Activated CD4-positive, alpha-beta T cell treated with anti-CD3 and anti-CD28 coated beads, Interleukin-2, amount 10 ng/mL, durations not matched to agents 24 days and 14 days (primary cell): ENCODE measurements at places on chromosomes 4 and X. TPM values are rescaled to one million over a fixed set of nuclear protein-coding genes. Genes with fewer than 3 reads are reported as not detected.

GRCh38 chrX:10952619-10953018 lies 158.5 kb upstream of the HCCS start:
- no peak overlapping the region for H3K27ac ChIP-seq
- DNase-seq = no peak
- no peaks in the 10 kb centered on the region for H3K27me3 ChIP-seq

- H3K4me1 ChIP-seq = peaks cover 7% of the 10 kb centered on the region
- H3K27me3 ChIP-seq = no peaks in the 10 kb centered on the region
- H3K4me3 ChIP-seq = no peak overlapping the region
- H3K36me3 ChIP-seq = no peaks in the 10 kb centered on the region
These were observed 249.6 kb downstream of the OPHN1 start for GRCh38 chrX:68183612-68184214.

GRCh38 chr4:11635342-11635741 lies 206.6 kb upstream of the HS3ST1 start:
- H3K27ac ChIP-seq = no peak overlapping the region
- H3K4me3 ChIP-seq = no peak overlapping the region
- no peaks in the 10 kb centered on the region for H3K27me3 ChIP-seq
- no peaks in the 10 kb centered on the region for H3K36me3 ChIP-seq
- no peaks in the 10 kb centered on the region for H3K4me1 ChIP-seq
- DNase-seq = no peak

DNA sequence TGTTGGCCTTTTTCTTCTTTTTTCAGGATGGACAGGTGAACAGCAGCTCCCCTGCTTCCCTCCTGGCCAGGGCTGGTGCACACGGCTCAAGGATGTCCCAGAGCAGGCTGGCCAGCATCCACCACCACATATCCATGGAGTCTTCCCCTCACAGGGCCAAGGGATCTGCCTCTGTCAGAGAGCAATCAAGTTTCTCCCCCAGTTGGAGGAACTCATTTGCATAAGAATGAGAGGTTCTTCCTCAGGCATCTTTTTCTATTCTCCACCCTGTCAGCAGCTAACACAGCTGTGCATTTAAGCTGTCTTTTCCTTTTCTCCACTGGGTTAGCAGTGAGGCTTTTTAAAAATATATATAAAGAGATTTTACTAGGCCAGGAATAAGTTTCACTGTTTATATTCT lies 143.8 kb downstream of the ANAPC10 start:
- no peaks in the 10 kb centered on the region for H3K4me1 ChIP-seq
- no peaks in the 10 kb centered on the region for H3K36me3 ChIP-seq
- no peak overlapping the region for H3K27ac ChIP-seq
- H3K4me3 ChIP-seq = no peak overlapping the region
- no peaks in the 10 kb centered on the region for H3K27me3 ChIP-seq
- DNase-seq = no peak

DNA sequence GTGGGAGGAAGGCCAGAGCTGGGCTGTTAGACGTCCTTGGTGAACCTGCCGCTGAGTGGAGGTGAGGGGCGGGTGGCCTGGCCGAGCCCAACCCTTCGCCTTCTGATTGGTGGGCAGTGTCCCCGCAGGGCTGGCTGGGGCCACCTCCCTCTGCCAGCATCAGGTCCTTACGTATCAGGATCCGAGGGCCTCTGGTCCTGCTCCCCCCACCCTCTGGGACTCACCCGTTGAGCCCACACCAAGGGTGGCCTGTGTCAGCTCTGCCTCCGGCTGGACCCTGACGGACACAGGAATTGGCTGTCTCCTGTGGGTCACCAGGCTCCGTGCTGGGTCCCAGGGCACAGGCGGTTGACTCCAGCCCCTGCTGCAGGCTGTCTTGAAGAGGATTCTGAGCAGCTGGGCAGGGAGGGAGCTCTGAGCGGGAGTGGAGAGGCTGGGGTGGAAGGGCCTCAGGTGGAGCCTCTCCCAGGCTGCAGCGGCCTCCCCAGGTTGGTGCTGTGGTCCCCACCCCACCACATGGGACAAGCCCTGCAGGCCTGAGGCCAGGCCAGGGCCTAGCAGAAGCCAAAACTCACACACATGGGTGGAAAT lies 58.4 kb upstream of the NKX1-1 start:
- no peaks in the 10 kb centered on the region for H3K27me3 ChIP-seq
- no peaks in the 10 kb centered on the region for H3K4me1 ChIP-seq
- no peak overlapping the region for H3K27ac ChIP-seq
- no peak overlapping the region for H3K4me3 ChIP-seq
- no peaks in the 10 kb centered on the region for H3K36me3 ChIP-seq
- DNase-seq = no peak

- no peaks in the 10 kb centered on the region for H3K36me3 ChIP-seq
- no peak overlapping the region for H3K4me3 ChIP-seq
- no peak overlapping the region for H3K27ac ChIP-seq
- H3K27me3 ChIP-seq = peaks cover 5% of the 10 kb centered on the region
These were observed 22.9 kb downstream of the SHROOM3 start for GRCh38 chr4:76457885-76458284.

- H3K4me3 ChIP-seq = no peak overlapping the region
- H3K36me3 ChIP-seq = no peaks in the 10 kb centered on the region
- no peaks in the 10 kb centered on the region for H3K4me1 ChIP-seq
- H3K27ac ChIP-seq = no peak overlapping the region
- DNase-seq = no peak
These were observed 31.6 kb upstream of the MAML3 start for GRCh38 chr4:140185412-140186081.

The RTL9 gene
- not detected in 2 replicates for total RNA-seq

DNA sequence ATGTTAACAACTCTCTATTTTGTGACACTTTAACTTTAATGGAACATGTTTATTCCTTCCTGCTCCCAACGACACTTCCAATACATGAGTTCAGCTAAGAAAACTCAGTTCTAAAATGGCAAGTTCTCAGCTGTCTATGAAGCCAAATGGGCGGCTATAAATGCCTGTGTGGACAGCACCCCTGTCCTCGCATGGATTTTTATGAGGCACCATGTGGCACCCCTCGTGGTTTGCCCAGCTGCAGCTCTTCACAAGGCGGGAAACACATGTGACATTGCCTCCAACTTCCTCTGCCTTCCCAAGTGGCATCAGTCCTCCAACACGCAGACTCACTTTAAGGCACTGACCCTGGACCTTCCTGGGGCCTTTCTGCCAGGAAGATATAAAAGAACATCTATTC lies 48.0 kb downstream of the SH3RF1 start:
- H3K36me3 ChIP-seq = no peaks in the 10 kb centered on the region
- H3K27ac ChIP-seq = no peak overlapping the region
- no peak for DNase-seq
- H3K4me3 ChIP-seq = no peak overlapping the region

DNA sequence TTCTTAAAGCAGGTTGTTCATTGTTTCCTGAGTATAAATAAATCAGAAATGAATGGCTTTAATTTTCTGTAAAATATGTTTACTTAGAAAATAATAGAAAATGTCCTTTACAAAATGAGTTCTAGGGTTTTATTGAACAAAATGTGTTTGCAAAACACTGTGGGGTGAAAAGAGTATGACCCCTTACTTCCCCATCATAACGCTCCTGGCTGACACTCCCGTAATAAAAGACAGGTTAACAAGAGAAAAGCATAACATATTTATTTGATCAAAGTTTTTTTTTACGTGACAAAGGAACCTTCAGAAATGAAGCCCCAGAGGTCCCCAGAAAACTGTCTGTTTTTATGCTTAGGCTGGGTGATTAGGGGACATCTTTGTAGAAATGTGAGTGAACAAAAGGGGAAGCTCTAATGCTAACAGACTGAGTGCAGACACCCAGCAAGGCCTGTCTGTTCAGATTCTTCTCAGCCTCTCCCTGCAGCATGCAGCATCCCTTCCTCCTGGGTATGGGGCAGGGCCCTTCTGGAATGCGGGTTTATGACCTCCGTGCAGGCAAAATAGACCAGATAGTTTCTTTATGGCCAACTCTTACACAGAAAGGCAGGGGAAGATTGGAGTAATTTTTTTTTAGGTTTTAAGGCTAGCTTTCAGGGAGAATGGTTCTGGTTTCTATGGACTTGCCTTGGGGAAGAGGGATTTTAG lies 26.1 kb downstream of the ZFP42 start:
- H3K27me3 ChIP-seq = no peaks in the 10 kb centered on the region
- no peak overlapping the region for H3K27ac ChIP-seq
- H3K4me1 ChIP-seq = no peaks in the 10 kb centered on the region
- DNase-seq = no peak
- no peaks in the 10 kb centered on the region for H3K36me3 ChIP-seq

DNA sequence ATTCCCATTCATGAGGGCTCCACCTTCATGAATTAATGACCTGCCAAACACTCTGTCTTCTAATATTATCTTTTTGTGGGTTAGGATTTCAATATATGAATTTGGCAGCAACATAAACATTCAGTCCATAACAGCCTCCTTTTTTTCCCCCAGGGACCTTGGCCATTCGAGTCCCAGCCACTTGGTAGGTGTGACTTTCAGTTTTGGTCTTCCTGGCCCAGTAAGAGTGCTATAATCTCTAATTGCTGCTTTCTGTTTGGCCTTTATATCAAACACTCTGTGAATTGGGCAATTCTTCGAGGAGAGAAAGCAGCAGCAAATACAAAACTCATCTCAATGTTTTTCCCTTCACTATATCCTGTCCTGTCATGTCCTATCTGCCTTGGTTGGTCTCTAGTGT lies 12.4 kb upstream of the RADX start:
- DNase-seq = no peak
- no peak overlapping the region for H3K27ac ChIP-seq
- no peaks in the 10 kb centered on the region for H3K4me1 ChIP-seq
- H3K27me3 ChIP-seq = peaks cover 6% of the 10 kb centered on the region
- no peaks in the 10 kb centered on the region for H3K36me3 ChIP-seq

DNA sequence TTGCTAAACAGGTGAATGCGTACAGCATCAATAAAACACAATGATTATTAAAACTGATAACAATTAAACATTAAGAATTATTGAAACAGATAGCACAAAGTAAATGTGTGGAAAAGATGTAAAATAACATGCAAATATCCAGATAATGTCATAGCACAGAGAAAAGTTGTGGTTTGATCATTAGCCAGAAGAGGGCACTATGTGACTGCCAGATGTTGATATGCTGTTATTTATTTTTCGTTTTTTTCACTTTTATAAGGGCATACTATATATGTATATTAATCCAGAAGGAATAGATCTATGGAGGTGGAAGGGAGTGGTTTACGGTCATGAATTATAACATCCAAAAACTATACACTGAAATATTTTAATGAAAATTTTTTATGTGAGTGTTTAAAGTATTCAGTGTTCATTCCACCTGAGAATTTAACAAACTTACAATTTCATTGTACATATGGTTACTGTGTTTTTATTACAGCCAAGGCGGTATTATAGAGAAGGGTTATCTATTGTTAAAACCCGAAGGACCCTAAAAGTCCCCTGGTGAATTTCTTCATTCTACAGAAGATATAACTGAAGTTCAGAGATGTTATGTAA lies 211.9 kb upstream of the UGT8 start:
- no peak overlapping the region for H3K27ac ChIP-seq
- no peak overlapping the region for H3K4me3 ChIP-seq
- H3K4me1 ChIP-seq = no peaks in the 10 kb centered on the region
- H3K27me3 ChIP-seq = no peaks in the 10 kb centered on the region
- DNase-seq = no peak

DNA sequence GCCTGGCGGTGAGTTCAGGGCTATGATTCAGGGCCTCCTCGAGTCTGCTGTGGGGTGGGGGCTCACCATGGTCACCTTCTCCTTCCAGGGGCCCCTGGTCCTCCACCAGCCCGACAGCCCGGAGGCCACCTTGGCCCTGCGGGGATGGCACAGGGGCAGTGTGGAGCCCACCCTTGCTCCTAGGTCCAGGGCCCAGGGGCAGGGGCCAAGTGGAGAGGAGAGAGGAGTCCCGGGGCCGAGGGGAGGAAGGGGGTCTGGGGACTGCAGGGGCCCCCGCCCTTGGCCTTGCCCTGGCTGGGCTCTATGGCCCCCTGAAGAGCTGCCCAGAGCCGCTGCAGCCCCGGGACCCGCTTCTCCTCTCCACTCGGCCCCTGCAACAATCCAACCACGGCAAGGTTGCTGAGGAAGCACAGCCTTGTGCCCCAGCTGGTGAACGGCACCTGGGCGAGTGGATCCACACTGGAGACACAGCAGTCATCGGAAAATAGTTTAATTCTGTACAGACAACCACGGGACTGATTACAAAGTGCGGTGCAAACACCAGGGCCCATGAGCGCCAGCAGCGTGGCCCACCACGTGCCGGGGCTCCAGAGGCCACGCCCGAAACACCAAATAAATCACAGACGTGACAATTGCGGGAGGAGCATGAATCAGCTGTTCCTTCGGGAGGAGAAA lies 23.0 kb upstream of the CPLX1 start:
- H3K27ac ChIP-seq = no peak overlapping the region
- no peak for DNase-seq
- no peaks in the 10 kb centered on the region for H3K27me3 ChIP-seq
- no peaks in the 10 kb centered on the region for H3K4me1 ChIP-seq
- no peak overlapping the region for H3K4me3 ChIP-seq
- peaks cover 42% of the 10 kb centered on the region for H3K36me3 ChIP-seq

GRCh38 chrX:459611-460010 lies 72.9 kb upstream of the PPP2R3B start:
- no peaks in the 10 kb centered on the region for H3K36me3 ChIP-seq
- H3K27ac ChIP-seq = no peak overlapping the region
- no peak for DNase-seq
- H3K4me1 ChIP-seq = no peaks in the 10 kb centered on the region

GRCh38 chr4:8269535-8270417 lies at the start of gene HTRA3:
Gene HTRA3 (plus strand): TSS chr4:8269754. CDS start chr4:8269969, 215 bp downstream.
- H3K36me3 ChIP-seq = no peaks in the 10 kb centered on the region
- no peaks in the 10 kb centered on the region for H3K4me1 ChIP-seq
- no peak for DNase-seq
- no peak within 1 kb of the TSS for H3K27ac ChIP-seq

- H3K27me3 ChIP-seq = no peaks in the 10 kb centered on the region
- no peak overlapping the region for H3K4me3 ChIP-seq
- no peaks in the 10 kb centered on the region for H3K4me1 ChIP-seq
- no peaks in the 10 kb centered on the region for H3K36me3 ChIP-seq
These were observed 2320.6 kb upstream of the AGA start for GRCh38 chr4:179762840-179763239.

- no peaks in the 10 kb centered on the region for H3K36me3 ChIP-seq
- no peak overlapping the region for H3K27ac ChIP-seq
- H3K27me3 ChIP-seq = no peaks in the 10 kb centered on the region
- no peak overlapping the region for H3K4me3 ChIP-seq
- H3K4me1 ChIP-seq = no peaks in the 10 kb centered on the region
These were observed 414.8 kb downstream of the OPHN1 start for GRCh38 chrX:68018248-68019203.

- H3K27me3 ChIP-seq = no peaks in the 10 kb centered on the region
- no peak overlapping the region for H3K4me3 ChIP-seq
- no peak for DNase-seq
- no peak overlapping the region for H3K27ac ChIP-seq
- H3K4me1 ChIP-seq = no peaks in the 10 kb centered on the region
- H3K36me3 ChIP-seq = no peaks in the 10 kb centered on the region
These were observed 110.3 kb downstream of the AREG start for GRCh38 chr4:74555231-74555630.

DNA sequence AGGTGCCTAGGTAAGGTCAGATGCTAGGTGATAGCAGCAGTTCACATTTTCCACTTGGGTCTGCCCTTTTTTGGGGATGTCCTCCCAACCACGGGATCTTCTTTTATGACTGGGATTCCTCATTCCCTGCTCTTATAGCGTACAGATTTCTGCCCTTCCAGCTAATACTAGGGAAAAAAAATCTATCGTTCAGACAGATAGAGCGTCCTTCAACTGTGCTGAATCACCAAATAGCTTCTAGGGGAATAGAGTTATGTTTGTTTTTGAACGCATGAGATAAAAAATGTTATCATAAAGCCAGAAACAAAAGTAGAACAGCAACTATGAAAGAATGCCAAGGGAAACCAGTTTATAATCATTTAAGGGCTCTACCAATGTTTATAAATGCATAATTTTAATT lies 13.0 kb downstream of the RAP2C start:
- H3K4me3 ChIP-seq = no peak overlapping the region
- H3K36me3 ChIP-seq = peaks cover 13% of the 10 kb centered on the region
- H3K27me3 ChIP-seq = no peaks in the 10 kb centered on the region
- no peak for DNase-seq
- no peak overlapping the region for H3K27ac ChIP-seq
